Activated naive CD4-positive, alpha-beta T cell treated with Interleukin-2 at 50 U/mL for 16 hours (primary cell): ENCODE measurements at places on chromosomes 3 and 15.

DNA sequence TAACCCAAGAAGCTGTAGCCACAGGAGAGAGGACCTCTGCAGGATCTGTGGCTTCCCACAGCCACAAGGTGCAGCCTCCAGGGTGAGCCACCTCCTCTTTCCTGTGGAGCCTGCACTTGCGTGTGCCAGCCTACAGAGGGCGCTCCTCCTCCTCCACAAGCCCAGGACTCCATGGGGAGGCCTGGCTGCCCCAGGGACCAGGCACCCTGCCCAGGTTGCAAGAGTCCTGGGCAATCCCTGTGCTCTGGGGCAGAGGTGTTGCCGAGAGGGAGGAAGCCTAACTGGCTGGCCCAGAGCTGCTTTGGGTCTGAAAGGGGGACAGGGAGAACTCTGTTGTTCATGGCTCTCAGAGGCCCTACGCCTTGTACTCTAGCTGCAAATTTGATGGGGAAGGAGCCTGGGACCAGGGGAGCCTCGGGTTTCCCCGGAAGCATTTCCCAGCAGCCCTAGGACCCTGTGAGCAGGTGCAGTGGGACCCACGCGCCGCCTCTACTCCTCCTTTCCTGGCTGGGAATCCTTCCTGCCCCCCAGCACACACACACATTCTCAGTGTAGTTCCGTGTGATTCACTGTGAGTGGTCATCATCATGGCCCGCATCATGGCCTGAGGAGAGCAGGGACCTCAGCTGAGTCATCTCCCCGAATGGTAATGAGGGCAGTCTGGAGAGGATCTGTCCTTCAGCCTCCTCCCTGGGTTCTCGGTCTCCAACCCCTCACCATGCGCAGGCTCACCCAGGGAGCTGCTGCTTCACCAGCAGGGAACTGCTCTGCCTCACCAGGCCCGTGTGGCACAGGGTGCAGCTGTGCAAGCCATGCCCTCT, 24.3 kb downstream of the TBC1D21 start:
- DNase-seq, result peak; percentile 62

DNA sequence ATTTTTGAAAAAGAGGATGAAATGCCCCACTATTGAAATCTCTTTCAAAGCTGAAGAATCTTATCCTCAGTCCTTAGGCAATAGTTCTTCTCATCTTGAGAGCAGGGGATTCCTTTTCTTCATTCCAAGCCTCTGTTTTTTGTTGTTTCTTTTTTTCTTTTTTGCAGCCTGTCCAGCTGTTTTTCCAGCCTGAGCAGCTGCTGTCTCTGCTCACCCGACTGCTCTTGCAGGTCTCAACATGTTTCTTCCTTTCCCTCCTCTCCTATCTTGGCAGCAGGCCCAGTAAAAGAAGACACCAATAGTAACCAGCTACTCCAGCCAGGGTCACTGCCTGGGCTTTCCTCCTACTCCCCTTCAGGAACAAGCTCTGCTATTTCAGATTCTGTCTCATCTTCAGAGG, 23.8 kb downstream of the MEX3B start:
- DNase-seq, result no peak

DNA sequence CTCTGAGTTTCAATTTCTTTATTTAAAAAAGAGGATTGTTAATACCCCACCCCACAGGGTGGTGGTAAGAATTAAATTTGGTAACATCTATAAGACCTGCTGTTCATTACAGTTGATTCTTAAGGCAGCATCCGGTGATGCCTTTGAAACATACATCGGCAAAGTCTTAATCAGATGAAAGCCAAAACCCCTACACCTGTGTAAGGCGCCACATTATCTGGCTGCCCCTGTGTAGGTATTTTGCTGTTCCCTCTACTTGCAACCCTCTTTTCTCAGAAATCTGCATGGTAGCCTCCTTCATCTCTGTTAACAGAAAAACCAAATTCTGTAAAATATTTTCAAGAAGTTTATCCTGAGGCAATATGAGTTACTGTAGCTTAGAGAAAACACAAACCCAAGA, 90.0 kb downstream of the ST6GAL1 start:
- DNase-seq, result no peak

DNA sequence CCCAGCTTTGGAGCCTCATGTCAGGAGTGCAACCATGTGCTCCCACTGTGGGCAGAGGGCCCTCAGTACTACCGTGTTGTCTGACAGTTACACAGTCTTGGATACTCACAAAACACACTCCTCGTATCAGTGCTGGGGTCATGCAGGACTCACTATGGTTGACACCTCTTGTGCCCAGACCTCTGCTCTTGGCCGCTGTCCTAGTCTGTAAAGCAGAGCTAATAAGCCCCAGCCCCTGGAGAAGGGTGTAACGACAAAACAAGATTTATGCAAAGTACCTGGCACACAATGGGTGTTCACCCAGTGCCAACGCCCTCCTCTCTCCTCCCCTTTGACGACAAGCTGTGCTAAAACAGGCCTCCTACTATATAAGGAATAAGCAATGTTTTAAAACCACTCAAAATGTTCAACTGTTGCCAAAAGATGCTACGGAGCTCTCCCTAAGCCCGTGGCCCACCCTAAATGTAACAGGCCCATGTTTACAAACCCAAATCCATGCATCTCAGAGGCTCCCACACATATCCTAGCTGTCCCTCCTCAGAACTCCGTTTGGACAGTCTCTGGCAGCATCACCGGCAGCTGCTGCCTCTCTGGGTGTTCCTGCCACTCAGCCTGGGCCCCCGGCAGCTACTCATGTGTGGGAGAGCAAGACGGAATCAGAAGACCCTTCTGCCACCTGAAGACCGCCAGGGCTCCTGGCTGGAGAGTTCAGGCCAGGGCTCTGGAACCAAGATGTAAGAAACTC, 65.8 kb downstream of the MRPL46 start:
- DNase-seq, result no peak

DNA sequence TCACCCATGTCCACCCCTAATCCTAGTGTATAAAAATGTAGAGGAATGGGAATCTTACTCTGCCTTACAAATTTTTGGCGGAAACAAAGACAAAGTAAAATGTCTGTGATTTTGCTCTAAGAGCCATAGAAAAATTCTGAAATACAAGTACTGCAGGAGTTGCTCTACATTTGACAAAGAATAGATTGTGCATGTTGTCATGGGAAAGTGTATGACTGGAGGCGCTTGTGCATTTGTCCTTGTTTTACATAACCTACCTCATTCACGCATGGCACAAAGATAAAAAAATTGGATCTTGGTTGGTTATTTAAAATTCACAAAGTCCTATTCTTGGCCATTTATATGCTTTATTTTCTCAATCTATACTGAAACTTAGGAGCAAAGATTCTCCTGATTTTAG, 2.0 kb upstream of the TUSC7 start:
- DNase-seq, result no peak

DNA sequence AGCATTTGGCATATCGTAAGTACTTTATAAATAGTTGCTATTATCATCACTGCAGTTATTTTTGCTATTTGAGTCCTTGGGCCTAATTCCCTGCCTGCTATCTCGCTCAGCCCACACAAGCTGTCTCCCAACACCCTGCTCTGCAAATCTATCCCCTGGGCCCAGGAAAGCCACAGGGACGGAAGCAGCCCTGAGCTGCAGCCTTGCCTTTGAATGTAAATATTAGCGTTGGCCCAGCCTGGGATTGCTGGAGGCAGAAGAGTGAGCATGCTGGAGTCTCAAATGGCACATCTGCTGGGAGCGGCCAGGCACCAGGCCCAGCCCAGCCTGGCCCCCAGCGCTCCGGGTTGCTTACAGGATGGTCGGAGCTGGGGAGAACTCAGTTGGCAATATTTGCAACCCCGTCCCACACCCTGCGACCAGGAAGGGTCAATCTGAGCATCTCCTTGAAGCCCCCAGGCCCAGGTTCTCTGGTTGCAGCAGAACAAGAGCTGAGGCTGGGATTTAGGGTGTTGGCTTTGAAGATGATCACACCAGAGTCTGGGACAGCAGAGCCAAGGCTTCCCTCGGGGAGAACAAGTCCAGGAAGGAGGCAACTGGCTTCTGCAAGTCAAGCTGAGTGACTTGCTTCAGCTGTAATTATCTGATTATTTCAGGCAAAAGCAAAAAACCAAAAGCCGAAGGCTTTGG, 529.6 kb downstream of the SHQ1 start:
- DNase-seq, result no peak

DNA sequence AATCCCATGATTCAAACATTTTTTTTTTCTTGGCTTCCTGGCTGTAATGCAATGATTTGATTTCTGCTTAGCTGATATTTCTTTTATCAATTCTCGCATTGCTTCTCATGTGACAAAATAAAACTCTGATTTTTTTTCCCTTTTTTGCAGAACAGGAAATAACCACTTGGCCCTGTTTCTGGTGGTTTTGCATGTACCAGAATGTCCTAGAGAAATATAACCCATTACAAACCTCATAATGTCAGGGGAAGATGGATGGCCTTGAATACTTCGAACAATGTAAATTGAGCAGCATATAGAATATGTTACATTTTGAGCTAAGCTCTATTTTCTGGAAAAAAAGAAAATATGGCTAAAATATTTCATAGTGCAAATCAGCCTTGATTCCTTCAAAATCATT, 275.6 kb downstream of the RAP2B start:
- no peak for DNase-seq
